Posterior vena cava (tissue), 2 donors: ENCODE measurements at places on chromosomes 13 and 19.

GRCh38 chr13:74206061-74206561, 71.9 kb upstream of the KLF12 start:
- no peak for DNase-seq

- DNase-seq: no peak
Observed at GRCh38 chr13:22773465-22773864, 407.3 kb upstream of the SGCG start.

DNA sequence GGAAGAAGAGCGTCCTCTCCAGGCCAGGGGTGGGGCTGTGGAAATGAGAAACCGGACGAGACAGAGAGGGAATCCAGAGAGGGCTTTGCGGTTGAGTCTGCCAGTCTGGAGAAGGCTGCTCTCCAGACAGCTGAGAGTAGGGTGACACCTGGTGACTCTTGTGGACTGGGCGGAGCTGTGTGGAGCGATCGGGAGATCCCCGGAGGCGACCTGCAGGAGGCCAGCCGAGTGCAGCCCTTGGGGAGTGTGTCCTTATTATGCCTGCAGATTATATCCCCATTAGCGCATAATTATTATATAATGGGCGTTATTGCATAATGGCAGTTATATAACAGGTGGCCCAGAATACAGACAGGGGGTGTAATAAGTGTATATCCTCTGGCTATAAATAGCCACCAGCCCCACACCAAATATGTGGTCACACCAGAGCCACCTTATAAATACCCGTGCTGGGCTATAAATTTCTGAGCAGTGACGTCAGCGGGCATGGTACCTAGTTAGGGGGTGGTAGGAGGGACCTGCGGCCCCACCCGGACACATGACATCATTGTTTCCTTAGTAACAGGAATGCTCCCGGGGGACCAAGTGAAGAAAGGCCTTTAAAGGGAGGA, 41.2 kb downstream of the NFIX start:
- peak; percentile 87 for DNase-seq

- no peak for DNase-seq
Observed at GRCh38 chr13:89113744-89114143, 1442.6 kb downstream of the SLITRK5 start.

DNA sequence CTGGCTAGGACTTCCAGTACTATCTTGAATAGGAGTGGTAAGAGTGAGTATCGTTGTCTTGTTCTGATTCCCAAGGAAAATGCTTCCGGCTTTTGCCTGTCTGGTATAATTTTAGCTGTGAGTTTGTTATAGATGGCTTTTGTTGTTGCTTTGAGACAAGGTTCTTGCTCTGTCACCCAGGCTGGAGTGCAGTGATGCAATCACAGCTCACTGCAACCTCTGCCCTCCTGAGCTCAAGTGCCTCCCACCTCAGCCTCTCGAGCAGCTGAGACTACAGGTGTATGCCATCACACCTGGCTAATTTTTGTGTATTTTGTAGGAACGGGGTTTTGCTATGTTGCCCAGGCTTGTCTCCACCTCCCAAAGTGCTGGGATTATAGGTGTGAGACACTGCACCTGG, 6.1 kb upstream of the ZNF543 start:
- DNase-seq: no peak

- DNase-seq: no peak
Observed at GRCh38 chr19:38796154-38796553, 7.2 kb downstream of the LGALS7B start.

DNA sequence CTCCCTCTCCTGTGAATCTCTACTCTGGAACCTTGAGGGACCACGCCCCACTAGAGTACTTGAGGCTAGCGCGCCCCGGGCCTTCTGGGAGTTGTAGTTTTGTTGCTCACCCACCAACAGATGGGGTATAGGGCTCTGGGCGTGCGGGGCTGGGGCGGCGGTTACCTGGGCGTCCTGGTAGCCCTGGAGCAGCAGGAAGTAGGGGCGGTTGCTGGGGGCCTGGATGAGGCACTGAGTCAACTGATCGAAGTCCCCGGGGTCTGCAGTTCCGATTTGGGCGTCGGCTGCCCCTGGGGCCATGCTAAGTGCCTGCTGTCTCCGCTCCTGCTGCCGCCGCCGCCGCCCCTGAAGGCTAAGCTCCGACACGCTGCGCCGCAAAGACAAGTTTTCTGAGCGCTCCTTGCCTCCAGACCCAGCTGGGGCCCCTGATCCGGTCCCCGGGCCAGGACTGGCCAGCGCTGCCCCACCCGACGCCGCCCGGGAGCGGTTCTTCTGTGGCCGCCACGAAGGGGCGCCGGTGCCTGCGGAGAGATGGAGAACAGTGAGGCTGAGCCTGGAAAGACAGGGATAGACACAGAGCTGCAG, 5.3 kb downstream of the RASIP1 start:
- DNase-seq: no peak

- DNase-seq: no peak
Observed at GRCh38 chr13:97853550-97853949, 99.9 kb upstream of the IPO5 start.
